ENCODE measurements at places on chromosomes 3 and 15. TPM values are rescaled to one million over a fixed set of nuclear protein-coding genes. Genes with fewer than 3 reads are reported as not detected.

DNA sequence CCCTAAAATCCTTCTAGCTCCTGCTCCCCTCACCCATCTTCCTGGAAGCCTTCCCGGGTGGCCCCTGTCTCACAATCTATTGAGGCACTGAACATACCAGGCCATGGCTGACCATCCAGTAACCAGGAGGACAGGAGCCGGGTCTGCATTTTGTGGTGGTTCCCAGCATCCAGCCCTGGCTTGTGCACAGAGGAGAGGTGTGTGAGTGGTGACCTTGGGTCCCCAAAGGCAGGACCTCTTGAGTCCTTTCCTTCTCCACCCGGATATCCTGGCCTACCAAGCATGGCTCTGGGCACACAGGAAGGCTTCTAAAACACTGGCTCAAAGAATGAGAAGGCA lies 7.8 kb downstream of the CSK start:
- no peak for DNase-seq

GRCh38 chr15:90082140-90082715 lies 20.0 kb downstream of the IDH2 start:
- DNase-seq, result no peak

DNA sequence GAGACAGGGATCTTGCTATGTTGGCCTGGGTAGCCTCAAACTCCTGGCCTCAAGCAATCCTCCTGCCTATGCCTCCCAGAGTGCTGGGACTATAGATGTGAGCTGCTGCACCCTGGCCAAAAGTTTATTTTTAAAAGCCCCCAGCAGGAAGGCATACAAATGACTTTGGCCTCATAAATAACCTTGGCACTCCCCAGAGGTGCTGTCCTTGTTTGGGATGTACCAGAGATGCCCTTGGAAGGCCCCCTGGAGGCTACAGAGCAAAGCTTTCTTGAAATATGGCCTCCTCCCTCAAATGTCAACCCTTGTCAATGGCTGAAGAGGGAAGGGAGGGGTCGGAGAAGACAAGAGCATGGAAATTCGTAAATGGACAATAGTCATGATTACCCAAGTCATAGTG lies 14.0 kb upstream of the RTP3 start:
- DNase-seq, result no peak

DNA sequence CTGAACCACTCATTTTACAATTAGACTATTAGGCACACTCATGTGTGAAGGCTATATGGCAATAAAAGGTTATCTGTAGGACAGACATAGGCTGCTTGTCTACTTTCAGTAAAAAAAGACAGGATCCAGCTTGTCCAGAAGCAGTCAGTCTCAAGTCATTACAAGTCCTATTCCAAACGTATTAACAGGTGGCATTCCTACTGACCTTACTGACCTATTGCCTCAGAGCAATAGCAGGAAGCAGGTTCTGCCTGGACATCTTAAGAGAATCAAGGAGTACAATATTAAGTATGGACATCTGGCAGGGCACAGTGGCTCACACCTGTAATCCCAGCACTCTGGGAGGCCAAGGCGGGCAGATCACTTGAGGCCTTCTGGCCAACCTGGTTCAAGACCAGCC lies 7.0 kb downstream of the CMTM6 start:
- no peak for DNase-seq

DNA sequence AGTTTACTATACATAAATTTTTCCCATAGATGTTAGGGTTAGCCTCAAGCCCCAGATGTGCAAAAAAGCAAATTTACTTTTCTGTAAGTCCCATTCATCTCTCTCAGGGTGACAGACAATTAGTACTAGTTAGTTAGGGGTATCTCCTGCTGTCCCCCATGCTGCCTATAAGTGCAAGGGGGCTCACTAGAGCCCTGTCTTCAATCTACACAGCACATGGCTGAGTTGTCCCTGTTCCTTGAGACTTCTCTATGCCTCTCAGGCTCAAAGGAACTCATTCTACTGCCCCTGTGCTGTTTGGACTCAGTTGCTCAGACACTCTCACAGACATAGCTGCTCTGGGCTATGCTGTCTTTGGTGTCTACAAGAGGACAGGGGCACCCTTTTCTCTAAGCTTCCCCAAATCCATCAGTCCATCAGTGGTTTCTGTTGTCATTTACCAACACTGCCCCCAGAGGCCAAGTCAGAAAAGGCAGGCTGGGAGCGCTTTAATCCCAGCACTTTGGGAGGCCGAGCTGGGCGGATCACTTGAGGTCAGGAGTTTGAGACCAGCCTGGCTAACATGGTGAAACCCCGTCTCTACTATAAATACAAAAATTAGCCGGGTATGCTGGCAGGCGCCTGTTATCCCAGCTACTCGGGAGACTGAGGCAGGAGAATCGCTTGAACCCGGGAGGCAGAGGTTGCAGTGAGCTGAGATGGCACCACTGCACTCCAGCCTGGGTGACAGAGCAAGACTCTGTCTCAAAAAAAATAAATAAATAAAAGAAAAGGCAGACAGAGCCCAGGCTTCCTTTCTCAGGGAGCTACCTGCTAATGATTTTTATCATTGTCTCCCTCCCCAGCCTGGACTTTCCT lies 31.4 kb upstream of the PRTG start:
- peak; percentile 42 for DNase-seq

DNA sequence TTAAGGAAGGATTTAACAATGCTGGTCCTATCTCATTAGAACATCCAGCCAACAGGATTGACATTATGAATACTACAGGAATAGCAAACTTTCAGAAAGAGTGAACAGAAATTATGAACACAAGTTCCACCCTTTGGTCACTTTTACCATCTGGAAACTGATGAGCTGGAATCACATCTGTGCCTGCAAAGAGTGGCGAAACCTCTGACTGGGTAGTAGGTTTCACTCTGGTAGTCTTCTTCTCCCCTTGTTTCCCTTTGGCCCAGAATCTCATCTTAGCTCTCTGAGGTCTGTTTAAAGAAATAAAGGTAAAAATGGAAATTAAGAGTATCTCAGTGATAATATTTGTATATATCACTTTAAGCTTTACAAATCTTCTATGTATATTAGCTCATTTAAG lies 73.1 kb downstream of the NR2E3 start:
- DNase-seq, result no peak

GRCh38 chr15:93018574-93018973 lies 70.4 kb downstream of the RGMA start:
- no peak for DNase-seq

GRCh38 chr15:49148298-49148697 lies 7.1 kb downstream of the COPS2 start:
- DNase-seq, result no peak

- no peak for DNase-seq
These were observed 417.3 kb downstream of the OTOL1 start for GRCh38 chr3:161913786-161914389.

GRCh38 chr15:83565553-83566159 lies 88.3 kb upstream of the ADAMTSL3 start:
- DNase-seq, result peak; percentile 11

- DNase-seq, result no peak
These were observed 56.4 kb downstream of the TRIM69 start for GRCh38 chr15:44792715-44793114.

The SLCO2A1 gene
- not detected for total RNA-seq

The DCBLD2 gene
- total RNA-seq, result 3.9 TPM

The INTS14 gene
- total RNA-seq, result 46.8 TPM

The KCNAB1 gene
- not detected for total RNA-seq

The MST1R gene
- 5.2 TPM for total RNA-seq

The NEK11 gene
- total RNA-seq, result 1.6 TPM

Measured in activated CD4-positive, alpha-beta T cell treated with anti-CD3 and anti-CD28 coated beads, Interleukin-2, amount 10 ng/mL, durations not matched to agents 7 days and 5 days (primary cell).